ENCODE measurements at places on chromosomes 5 and 9.

DNA sequence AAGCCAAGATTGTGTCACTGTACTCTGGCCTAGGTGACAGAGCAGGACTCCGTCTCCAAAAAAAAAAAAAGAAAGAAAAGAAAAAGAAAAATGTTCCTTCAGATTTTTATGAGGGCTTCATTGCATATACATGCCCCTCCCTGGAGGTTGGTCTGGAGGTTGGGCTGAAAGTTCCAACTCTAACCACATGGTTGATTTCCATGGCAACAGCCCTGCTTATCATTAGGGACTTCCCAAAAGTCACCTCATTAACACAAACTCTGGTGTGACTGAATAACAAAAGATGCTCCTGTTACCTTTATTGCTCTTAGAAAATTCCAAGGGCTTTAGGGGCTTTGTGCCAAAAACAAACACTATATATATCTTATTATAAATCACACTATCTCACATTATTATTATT, 113.8 kb downstream of the TMC1 start:
- DNase-seq, result no peak

DNA sequence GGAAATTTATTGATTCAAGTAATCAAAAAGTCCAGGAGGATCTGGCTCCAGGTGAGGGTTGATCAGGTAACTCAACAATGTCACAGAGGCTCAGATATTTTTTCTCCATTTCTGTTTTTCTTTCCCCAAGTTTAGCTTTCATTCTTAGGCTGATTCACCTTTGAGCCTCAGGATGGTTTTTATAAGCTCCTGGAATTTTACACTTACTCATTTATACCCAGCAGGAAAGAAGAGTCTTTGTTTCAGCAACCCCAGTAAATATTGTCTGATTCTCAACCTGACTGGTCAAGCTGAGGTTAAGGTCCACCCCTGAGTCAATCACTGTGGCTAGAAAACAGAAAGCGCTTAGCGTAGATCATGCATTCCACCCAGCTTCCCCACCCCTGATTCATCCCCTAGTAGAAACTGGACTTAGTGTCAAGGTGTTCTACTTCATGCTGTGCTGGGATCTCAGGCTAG, 500.6 kb downstream of the KIF4B start:
- no peak for DNase-seq

- DNase-seq, result no peak
Measured at GRCh38 chr9:126377536-126377935, 50.9 kb downstream of the MVB12B start.

DNA sequence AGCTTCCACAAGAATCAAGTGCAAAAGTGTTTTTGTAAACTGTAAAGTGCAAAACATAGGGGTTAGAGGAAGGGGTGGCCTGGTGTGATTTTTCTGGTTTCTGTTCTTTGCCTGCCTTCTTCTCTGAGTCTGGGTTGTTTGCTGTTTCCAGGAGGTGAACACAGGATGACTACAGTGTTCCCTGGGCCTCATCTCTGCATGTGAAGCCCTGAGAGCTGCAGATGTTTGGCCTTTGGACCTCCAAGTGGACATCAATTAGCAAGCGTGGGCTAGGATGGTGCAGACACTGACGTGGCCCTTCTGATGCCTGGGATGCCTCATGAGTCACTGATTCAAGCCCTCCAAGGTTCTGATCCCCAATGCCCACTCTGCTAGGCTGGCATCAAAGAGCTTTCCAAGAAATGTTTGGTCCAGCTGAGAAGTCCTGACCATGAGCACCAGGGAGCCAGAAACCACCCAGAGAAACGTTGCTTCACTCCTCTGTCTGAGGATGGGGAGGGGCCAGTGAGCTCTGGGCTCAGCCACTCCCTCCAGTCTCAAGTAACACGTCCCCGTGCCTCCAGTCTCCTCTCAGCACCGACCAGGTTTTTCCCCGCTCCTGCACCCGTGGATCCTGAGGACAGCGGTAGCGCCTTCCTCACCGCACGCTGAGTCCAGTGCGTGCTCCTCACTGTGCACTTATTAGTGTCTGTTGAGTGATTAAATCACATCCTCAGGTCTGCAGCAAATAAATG, 7.6 kb downstream of the IL9 start:
- no peak for DNase-seq

DNA sequence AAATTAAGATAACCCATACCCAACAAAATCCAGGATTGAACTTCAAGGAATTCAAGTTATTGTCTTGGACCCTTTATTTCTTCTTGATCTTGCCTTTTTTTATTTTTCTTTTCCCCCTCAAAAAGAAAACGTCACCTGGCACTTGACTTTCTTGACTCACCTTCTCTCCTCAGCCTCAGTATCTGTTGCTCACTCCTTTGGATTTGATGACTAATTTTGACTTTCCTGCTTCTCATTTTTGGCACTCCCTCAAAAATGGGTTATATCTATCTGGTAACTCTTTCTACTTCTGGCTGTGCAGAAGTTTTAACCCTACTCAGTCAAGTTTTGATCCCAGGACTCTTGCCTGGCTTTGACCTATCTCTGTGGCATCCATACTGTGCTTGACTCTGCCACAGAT, 66.6 kb upstream of the SPATA31D4 start:
- no peak for DNase-seq

- DNase-seq, result no peak
Measured at GRCh38 chr5:78760366-78760765, 111.8 kb upstream of the LHFPL2 start.

- DNase-seq, result no peak
Measured at GRCh38 chr5:115656404-115656803, 30.6 kb upstream of the TMED7 start.

GRCh38 chr9:20238921-20239320, 383.4 kb downstream of the MLLT3 start:
- DNase-seq, result no peak

DNA sequence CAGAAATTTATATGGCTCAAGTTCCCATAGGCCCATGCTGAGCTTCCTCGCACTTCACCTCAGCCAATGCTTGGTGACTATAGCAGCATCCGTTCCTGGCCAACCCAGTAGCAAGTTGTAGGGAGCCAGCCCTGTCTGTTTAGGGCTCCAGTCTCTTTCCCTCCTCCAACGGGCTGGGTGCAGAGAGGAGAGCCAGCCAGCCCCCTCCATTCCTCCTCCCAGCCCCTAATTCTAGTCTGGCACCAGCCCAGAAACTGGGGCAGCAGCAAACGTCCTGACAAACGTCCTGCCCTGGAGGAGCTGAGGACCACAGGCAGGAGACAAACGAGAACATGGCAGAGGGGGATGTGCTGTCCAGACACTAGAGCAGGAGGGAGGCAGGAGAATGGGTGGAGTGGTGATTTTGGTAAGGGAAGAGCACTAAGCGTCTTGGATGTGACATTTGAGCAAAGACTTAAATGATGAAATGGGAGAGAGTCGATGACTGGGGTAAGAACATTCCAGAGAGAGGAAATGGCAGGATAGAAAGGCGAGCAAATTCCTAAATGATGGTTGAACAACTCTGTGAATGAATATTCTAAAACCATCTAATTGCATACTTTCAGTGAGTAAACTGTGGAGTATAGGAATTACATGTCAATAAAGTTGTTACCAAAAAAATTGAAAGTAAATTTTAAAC, 222.5 kb upstream of the DAPK1 start:
- no peak for DNase-seq

DNA sequence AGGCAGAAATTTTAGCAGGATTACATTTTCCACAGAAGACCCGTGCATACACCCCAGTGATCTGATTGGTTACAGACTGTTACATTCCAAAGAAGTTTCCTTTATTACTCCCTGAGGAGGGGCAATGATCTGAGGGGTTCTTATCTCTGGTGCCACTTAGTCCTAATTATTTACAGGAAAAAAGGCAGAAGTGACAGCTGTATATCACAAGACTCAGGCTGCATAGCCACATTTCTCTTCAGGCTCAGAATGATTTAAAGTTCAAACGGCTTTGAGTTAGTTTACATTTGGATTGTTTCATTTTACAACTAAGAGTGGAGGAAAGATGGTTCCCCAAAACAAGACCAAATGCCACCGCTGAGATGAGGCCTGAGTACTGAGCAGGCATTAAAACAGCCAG, 17.3 kb downstream of the NAIF1 start:
- DNase-seq, result no peak

- no peak for DNase-seq
Measured at GRCh38 chr5:4877579-4877978, 262.6 kb upstream of the ADAMTS16 start.

- no peak for DNase-seq
Measured at GRCh38 chr5:169956756-169957155, 23.5 kb downstream of the INSYN2B start.

GRCh38 chr5:60335913-60336312, 364.1 kb downstream of the DEPDC1B start:
- DNase-seq, result no peak

GRCh38 chr9:89637787-89638186, 33.0 kb downstream of the GADD45G start:
- DNase-seq, result no peak

DNA sequence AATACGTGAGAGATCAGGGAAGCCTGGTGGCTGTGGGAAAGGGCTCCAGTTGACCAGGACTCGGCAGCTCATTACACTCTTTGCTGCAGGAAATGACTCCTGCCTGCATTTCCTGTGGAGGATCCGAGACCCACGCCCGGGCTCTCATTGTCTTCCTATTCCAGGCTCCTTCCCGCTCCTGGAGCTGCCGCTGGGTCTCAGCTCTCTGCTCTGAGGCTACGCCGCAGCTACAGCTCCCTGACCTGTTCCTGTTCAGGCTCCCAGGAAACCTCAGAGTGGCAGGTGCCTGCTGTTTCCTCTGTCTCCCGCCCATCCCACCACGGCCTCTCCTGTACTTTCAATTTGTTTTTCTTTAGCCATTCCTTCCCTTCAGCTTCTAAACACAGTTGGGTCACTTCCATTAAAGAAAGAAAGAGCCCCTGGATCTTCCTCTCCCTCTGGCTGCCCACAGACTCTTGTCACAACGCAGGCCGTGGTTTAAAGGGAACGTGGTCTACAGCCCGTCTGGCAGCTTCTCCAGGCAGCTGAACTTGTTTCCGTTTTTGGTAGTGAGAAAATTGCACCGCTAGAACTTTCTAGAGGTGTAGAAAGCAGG, 71.5 kb downstream of the IL6ST start:
- peak; percentile 15 for DNase-seq

GRCh38 chr9:18666348-18666747, 192.4 kb downstream of the ADAMTSL1 start:
- DNase-seq, result no peak

- DNase-seq, result no peak
Measured at GRCh38 chr9:127817881-127818434, 15.3 kb downstream of the FPGS start.

GRCh38 chr5:102834438-102834964, 79.4 kb downstream of the PAM start:
- DNase-seq, result no peak

DNA sequence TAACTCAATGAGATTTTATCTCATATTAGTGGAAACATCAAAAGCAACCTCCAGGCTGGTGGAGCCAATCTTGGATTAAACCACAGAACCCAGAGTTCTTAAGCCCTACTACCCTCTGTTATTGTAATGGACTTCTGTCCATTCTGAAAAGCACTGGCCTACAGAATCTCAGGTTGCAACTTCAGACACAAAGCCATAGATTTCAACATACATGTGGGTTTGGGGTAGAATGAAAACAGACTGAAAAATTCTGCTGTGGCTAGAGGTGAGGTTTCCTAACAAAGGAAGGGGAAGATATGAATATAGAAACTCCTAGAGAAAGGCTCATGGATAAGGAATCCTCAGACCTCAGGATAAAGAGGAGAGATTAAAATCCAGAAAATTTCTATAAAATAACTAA, 569.8 kb upstream of the RIOK2 start:
- DNase-seq, result no peak

- DNase-seq, result no peak
Measured at GRCh38 chr5:121954086-121954485, 7.7 kb upstream of the SRFBP1 start.

- no peak for DNase-seq
Measured at GRCh38 chr9:119252671-119253299, 116.5 kb downstream of the BRINP1 start.

DNA sequence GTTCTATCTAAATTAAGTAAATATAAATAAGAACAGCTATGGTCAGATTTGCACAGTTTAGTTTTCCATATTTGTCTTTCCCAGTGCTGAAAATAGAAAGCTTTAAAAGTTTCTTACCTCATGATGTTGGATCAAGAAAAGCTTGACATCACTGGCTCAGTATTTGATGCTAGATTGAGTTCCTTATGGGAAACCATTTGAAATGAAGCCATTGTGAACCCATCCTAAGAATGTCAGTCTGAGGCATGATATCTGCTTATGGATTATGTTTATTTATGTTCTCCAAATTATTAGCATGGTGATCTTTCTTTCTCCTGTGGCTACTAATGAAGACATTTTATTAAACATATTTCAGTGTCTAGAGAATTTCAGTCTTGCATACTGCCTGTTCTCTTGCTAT, 143.0 kb downstream of the ADAMTSL1 start:
- no peak for DNase-seq

GRCh38 chr5:95907740-95908706, 53.6 kb downstream of the ELL2 start:
- DNase-seq, result no peak
